T-helper 2 cell treated with Interferon-gamma antibody and Interleukin-4, amounts not matched to agents 100 ng/mL and 5 ng/mL, for 36 hours (primary cell): ENCODE measurements at places on chromosomes 1 and 21. TPM values are rescaled to one million over a fixed set of nuclear protein-coding genes. Genes with fewer than 3 reads are reported as not detected.

Gene HAO2
- total RNA-seq, result not detected in 2 replicates

Gene TIE1
- 0.14 and 0.27 TPM in 2 replicates for total RNA-seq

Gene CD1E
- not detected in 2 replicates for total RNA-seq

Gene SMIM1
- total RNA-seq, result not detected in 2 replicates

Gene VSIG8
- total RNA-seq, result not detected in 2 replicates

Gene DISC1
- total RNA-seq, result 10.5 TPM in 2 replicates

Gene GCSAML
- 0.05 and 0.16 TPM in 2 replicates for total RNA-seq

Gene IGSF3
- total RNA-seq, result 0.68 and 0.82 TPM in 2 replicates

Gene RPAP2
- 33.6 and 38.1 TPM in 2 replicates for total RNA-seq

Gene SELENBP1
- not detected in 2 replicates for total RNA-seq

Gene CFH
- 2.0 and 2.8 TPM in 2 replicates for total RNA-seq

Gene PRRX1
- total RNA-seq, result not detected in 2 replicates

Gene TESK2
- 1.7 and 2.0 TPM in 2 replicates for total RNA-seq

Gene NEGR1
- not detected in 2 replicates for total RNA-seq

Gene KCNK1
- total RNA-seq, result 6.0 and 6.8 TPM in 2 replicates

Gene ADORA1
- not detected in 2 replicates for total RNA-seq

Gene ANKRD65
- total RNA-seq, result not detected in 2 replicates

Gene MCM3AP
- 115 and 118 TPM in 2 replicates for total RNA-seq

Gene DNAJC6
- 1.8 and 2.8 TPM in 2 replicates for total RNA-seq

Gene VN1R5
- not detected in 2 replicates for total RNA-seq

Gene MNDA
- not detected in 2 replicates for total RNA-seq

Gene PRELP
- total RNA-seq, result not detected in 2 replicates

Gene LYPD8
- total RNA-seq, result not detected in 2 replicates

Gene ALX3
- not detected in 2 replicates for total RNA-seq

Gene AMY1A
- not detected in 2 replicates for total RNA-seq

Gene TRIM62
- total RNA-seq, result 10.6 and 11.2 TPM in 2 replicates

Gene CRYAA
- not detected in 2 replicates for total RNA-seq

Gene GUCA2A
- total RNA-seq, result not detected in 2 replicates

Gene MCOLN3
- 3.4 and 4.1 TPM in 2 replicates for total RNA-seq

Gene TPTE
- not detected in 2 replicates for total RNA-seq

Gene CD160
- 0.25 TPM in 1 of 2 replicates, not detected in the other for total RNA-seq

Gene CYP4Z1
- not detected in 2 replicates for total RNA-seq

Gene SCNM1
- total RNA-seq, result 61.1 and 63.0 TPM in 2 replicates

Gene FNDC5
- not detected in 2 replicates for total RNA-seq

Gene FAM43B
- not detected in 2 replicates for total RNA-seq

Gene NUAK2
- total RNA-seq, result 2.9 and 3.5 TPM in 2 replicates

Gene S100A6
- 526 and 530 TPM in 2 replicates for total RNA-seq

Gene TMPRSS2
- total RNA-seq, result not detected in 2 replicates

Gene LRRC38
- total RNA-seq, result not detected in 2 replicates
